Colonic mucosa (tissue), 4 donors: ENCODE measurements at places on chromosomes 1 and 21.

DNA sequence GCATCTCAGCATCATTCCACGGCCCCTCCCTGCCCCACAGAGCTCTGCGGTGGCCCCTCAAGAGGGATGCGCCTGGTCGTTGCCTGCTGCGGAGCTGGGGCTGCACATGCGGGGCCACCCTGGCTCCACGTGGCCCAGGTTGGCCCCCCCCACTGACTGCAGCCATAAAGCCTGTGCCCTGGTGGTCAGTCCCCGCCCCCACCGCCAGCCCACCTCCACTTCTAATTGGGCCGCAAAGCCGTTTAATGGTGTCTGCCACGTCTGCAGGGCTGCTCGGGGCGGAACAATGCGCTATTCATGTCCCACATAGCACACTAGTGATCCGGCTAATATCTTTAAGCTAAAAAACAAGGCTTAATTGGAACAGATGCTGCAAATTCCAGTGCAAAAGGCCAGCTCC, 33.5 kb upstream of the ACTRT2 start:
- no peak for DNase-seq

DNA sequence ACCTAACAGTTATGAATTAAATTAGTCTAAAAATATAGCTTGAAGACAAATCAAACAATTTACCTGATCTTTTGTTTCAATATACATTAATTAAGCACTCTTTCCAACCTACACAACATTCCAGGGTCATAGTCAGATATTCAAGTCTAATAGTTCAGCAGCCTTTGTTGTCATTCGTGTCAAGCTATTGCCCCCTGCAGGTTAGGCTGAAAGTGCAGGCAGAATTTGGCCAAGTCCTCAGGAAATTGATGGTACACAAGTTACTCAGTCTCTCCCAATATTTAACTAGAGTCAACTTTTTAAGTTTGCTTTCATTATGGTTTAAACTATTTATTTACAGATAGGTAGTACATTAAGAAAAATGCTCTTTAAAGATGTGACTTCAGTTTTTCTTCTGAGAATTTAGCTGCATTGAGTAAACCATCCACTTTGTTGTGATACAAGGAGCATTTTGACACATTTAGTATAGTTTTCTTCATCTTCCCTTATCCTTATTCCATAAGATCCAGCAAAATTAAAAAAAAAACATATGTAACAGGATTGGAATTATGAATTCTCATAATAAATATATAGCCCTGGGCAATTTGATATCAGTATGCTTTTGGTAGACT, 130.3 kb upstream of the DPYD start:
- DNase-seq: peak; percentile 74

DNA sequence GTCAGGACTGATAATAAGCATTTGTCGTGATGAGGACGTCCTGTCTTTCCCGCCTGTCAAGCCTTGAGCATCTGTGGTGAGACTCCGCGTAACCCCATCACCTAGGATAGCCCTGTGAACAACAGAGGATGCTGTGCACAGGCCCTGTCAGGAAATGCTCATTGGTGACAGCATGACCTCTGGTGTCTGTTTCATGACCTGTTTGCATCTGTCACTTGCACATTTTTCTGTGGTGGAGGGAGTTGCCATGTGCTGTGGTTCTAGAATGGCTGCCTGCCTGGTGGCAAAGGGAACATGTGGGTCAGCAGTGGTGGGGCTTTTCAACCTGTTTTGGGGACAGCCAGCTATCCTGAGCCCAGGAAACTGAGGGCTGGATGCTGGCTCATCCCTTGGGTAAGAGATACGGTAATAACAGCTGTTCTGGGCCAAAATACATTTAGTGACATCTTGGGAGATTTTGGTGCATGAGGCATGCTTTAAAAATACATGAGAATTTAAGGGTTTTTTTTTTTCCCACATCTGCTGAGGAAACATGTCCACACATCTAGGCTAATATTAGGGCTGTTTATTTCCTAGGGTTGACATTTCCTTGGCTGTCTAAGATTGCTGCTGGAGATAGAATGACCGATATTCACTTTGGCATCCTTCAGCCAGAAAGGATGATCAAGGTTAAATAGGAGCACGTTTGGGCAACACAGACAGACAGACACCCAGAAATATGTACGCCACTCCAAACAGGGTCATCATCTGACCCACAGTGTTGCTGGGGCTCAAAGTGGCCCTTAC, 52.9 kb downstream of the KCNC4 start:
- no peak for DNase-seq

- no peak for DNase-seq
Observed at GRCh38 chr1:160064746-160065145, 5.2 kb downstream of the KCNJ10 start.

- DNase-seq: peak; percentile 46
Observed at GRCh38 chr1:228989992-228990827, 254.9 kb downstream of the RHOU start.

- DNase-seq: no peak
Observed at GRCh38 chr1:187680823-187681222, 852.1 kb downstream of the PLA2G4A start.

- DNase-seq: no peak
Observed at GRCh38 chr1:101496109-101496508, 259.3 kb downstream of the S1PR1 start.

DNA sequence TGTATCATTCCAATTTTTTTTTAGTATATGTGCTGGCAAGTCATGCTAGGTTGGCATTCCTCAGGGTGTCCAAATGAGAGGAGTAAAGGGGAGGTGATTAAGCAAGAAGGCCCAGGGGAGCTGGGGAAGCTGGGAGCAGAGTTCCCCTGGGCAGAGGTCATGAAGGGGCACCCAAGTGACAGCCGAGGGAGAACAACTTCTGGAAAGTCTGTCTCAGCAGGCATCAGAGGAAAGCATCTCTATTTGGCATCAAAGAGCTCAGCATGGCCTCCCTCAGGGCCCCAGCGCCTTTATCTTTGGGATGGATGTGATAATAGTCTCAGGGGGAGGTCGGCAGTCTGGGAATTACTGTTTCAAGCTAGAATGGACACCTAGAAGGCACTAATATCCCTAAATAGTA, 5.0 kb upstream of the ENO1 start:
- DNase-seq: no peak

GRCh38 chr1:92363401-92363800, 64.5 kb downstream of the RPAP2 start:
- DNase-seq: no peak

DNA sequence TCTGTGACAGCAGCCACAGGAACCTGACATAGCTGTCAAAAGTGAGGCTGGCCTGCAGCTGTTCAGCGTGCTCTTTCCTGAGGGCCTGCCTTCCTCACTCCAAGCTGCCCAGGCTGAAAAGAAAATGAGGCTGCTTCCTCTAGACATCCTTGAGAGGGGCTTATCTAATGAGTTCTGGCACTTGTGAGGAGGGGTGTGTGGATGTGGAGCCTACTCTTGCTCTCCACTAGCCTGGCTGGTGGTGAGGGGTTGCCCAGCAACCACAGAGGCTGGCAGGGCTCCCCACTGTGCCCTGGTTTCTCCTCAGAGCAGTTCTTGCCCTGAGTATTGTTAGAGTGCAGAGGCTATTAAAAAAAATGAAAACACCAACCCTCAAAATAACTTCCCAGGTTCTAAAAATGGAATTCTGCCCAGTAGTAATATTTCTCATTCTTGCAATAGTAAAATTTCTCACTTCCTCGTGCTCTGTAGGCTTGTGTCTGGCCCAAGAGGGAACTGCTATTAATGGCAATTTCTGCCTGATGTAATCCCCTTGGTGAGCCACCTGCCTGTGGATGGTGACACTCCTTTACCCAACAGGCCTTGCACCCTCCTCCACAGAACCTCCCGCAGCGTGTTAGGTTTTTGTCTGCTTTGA, 52.6 kb upstream of the EPS8L3 start:
- DNase-seq: no peak

DNA sequence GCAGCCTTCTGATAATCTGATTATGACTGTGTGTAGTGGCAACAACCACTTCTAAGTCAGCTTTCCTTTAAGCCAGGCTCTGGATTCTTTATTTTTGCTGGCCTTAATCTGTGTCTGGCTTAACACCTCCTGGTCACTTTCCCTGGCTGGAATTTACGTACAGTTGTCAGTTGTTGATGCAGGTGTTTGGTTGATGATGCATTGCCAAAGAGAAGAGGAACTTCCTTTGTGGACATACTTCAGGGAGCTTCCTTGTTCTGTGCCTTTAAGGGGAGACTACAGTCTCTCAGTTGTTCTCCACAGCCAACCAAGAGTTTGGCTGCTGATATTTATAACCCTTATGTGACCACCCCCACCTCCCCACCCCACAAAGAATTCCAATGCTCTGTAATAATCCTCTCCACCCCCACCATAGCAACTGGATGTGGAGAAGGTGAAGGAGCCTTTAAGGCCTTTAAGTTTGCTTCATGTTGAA, 96.0 kb upstream of the BMP8A start:
- DNase-seq: peak; percentile 30

- no peak for DNase-seq
Observed at GRCh38 chr1:226425431-226426031, 17.6 kb upstream of the PARP1 start.

GRCh38 chr1:43994794-43995790, 3.7 kb downstream of the CCDC24 start:
- DNase-seq: peak; percentile 43

DNA sequence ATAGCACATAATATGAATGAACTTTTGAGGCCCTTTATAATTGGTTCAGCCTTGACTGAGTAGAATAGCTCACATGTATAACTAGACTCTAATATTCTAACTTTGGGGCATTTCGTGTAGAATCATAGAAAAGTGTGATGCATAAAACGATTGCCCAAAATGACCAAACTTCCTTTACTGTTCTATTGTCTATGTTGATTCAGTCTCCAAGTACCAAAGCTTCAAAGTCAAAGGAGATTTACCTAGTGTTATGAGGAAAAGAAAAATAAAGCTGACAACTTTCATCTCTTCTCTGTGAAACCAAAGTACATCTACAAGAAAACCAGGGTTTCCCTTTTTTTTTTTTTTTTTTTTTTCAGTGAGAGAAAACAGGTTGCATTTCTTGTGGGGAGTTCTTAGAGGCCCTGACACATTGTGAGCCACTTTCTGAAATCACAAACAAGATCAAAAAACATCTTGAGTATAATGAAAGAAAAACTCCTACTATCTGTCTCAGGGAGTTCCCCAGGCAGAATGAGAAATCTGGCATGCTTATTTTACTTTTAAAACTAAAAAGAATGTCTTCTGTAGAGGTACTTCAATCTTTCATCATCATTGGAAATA, 183.4 kb downstream of the TNFSF18 start:
- DNase-seq: no peak

DNA sequence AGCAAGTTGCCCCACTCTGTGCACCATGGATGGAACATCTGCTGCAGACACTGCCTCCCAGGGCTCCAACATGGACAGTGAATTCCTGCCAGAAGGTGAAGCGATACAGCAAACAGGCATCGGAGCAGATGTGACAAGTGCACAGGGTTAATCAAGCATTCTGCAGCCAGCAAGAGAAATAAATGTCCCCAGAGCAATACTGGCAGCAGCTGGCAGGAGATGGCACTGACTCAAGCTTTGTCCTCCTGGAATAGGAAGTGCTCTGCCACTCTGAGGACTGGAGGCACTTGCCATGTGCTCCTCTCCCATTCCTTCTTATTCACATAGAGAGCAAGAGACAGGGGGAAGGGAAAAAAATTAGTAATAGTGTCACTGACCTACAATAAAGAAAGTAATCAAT, 402.7 kb upstream of the DAB1 start:
- DNase-seq: no peak

DNA sequence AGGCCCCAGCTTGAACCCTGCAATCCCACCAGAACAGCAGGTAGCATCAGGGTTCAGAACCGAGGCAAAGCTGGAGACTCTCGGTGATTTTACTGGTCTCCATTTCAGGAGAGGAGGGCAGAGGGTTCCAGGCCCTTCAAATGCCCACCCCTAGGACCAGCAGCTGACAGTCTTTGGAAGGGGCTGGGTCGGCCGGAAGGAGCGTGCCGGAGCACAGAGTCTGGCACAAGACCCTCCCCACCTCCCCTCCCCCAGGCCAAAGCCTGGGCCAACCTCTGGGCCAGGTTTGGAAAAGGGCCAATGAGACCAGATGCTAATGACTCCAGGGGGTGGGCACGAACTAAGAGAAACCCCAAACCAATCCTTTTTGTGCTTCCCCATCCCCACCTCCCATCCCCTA, 6.9 kb downstream of the FBXO2 start:
- DNase-seq: no peak

DNA sequence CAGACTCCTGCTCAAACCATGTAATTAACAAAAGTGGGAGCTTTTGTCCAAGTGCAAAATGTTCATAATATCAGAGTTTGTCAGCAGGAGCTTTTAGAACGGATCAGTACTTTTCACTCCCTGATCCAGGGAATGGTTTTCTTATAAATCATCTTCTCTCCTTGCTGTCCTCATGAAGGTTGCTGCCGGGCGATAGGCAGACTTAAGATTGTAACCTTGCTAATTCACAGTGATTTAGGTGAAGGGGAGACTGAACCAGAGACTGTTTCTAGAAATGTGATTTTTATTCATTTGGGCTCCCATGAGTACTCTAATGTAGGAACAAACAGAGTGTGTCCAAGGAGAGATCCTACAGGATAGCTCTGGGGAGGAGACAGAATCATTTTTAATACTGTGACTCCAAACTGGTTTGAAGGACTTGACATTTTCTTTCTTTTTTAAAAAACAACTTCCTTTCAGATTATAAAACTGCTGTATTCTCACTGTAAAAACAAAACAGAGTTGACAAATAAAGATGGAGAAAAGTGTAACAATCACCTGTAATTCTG, 23.7 kb downstream of the ELAVL4 start:
- no peak for DNase-seq

DNA sequence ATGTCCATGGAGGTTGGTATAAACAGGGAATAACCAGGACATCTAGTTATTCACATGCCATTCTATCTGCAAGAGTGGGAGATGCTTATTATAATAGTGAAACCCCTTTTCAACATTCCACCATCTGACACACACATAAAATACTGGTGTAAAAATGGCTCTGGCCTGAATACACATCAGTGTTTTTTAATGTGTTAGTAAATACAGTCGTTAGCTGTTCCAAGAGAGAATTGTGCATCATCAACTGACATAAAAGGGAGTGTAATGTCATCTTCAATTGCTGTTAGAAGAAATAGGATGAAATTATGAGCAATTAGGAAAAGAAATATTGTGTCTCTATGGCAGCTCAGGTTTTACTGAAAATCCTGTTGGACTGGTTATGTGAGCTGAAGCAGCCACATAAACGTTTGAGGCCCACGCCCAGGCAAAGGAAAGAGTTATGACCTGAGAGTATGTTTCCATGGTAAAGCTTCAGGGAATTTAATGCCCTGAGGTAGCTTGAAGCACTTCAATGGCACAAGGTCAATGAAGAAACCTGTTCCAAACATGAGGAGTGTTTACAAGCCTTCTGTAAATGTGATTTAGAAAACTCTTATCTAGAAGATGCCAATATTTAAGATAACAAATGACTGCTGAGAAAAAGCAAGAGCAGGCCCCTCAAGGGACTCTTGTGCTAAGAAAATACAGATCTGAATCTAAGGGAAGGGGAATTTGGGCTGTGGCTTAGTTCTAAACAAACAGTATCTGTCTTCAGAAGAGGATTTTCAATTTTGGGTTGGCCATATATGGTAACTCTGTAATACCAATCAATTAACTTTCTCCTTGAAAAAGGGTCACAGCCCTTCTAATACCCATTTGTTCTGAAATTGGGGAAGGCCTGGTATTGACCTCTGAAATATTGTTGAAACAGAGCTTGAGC, 384.3 kb downstream of the SEC16B start:
- peak; percentile 73 for DNase-seq

GRCh38 chr1:156060937-156061636, at the start of gene RAB25:
RAB25 (plus strand) TSS chr1:156061160; CDS start chr1:156061401, 241 bp downstream.
- peak; percentile 92 for DNase-seq

GRCh38 chr1:94929351-94930217, 2.7 kb upstream of the CNN3 start:
- peak; percentile 75 for DNase-seq
